ENCODE measurements at places on chromosomes 7 and 10.

DNA sequence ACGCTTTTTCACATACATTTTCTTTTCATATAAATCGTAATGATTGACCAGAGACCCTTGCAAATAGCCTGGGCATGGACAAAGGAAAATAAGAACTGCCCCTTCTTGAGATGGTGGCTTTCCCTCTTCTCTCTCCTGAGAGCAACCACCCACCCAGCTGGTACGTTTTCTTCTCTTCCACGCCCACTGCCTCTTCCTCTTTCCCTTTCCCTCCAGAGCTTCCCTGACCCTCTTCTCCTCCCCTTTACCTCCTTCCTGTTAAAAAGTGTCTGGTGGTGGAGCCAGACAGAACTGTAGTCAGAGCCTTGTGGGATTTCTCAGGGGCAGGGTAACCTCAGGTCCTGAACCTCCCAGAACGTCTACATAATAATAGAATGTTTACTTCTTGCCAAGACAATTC is 23.2 kb downstream of the GPR141 start:
- ATAC-seq: no peak

GRCh38 chr7:100435401-100436304 is 644 bp downstream of the PPP1R35 start:
- ATAC-seq: peak; percentile 28

DNA sequence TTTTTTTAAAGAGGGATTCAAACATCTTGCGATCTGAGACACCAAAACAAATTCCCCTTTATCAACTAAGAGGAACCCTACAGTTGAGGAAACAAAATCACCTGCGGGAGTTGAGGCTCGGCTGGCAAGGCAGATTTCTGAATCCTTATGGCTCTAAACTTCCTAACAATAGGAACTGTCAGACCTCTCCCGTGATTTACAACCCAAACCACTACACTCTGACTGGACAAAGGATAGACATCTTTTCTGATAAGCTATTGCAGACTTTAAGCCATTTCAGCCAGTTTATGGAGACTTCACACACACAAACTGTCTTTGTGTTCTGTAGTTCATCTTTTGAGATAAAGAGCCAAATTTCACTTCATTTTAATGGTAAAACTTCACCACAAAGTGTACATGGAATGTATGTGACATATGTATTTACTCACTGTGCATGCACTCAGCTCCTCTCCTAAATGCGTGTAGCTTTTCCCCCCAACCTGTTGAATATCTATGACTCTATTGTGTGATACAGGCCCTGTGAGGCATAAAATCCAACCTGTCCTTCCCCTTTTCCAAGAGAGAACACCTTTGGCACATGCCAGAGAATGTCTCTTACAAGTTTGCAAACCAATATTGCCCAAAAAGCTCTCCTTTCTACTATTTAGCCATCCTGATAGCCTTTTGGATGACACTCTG is 15.4 kb upstream of the TSPAN13 start:
- no peak for ATAC-seq

GRCh38 chr7:133664528-133664927 is 411.6 kb downstream of the EXOC4 start:
- no peak for ATAC-seq

DNA sequence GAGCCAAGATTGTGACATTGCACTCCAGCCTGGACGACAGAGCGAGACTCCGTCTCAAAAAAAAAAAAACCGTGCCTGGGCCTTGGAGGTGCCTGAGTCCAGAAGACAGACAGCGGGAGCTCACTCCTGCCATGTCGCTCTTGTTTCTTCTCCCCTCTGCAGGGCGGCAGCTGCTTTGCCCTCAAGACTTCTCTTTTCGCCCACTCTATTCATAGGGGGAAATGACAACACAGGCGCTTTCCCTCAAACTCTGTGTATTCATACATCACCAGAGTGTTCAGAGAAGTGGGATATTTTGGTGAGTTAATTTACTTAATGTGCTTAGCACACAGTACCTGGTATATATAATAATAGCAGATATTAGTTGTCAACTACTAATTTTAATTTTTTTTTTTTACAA is 44.5 kb downstream of the FOXK1 start:
- ATAC-seq: no peak

- no peak for ATAC-seq
Observed at GRCh38 chr10:126133906-126134656, 237.7 kb downstream of the FANK1 start.

DNA sequence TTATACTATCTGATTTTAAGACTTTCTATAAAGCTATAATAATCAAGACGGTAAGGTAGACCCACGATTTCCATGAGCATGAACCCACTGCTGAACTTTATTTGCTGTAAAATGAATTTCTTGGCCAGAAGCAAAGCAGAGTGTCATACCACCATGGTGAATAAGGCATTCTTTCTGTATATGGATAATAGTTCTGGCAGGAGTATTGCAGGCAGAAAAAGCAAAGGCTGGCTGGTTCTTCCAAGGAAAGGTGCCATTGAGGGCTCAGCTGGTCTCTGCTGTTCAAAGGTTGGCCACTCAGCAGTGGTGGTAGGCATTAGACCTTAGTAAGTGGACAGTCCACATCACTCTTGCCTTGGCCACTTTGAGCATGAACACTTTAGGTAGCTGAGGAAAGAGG is 104.1 kb upstream of the KCNMA1 start:
- no peak for ATAC-seq

DNA sequence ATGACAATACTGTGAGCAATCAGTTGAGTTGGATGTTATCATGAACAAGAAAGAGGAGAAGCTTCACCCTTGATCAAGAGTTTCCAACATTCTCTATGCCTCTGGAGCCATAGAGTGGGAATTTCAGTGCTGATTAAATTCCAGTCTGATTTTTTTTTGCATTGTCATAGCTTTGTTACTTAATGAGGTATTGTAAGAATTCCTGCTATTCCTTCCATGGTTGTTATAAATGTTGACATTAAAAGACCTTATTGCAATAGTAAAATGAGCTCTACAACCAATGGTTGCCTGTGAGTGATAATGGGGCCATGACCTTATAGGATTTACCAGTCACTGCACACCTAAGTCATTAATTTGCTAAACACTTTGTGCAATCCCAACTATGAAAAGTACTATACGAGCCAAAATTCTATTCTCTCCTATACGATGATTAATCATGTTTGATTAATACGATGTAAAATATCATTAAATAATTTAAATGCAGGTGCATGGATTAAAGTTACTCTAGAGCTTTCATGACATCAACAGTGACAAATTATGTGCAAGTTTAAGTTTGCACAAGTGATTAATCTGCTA is 353.2 kb upstream of the KLF6 start:
- no peak for ATAC-seq

GRCh38 chr7:107471292-107472070 is 1.6 kb downstream of the GPR22 start:
- ATAC-seq: no peak

DNA sequence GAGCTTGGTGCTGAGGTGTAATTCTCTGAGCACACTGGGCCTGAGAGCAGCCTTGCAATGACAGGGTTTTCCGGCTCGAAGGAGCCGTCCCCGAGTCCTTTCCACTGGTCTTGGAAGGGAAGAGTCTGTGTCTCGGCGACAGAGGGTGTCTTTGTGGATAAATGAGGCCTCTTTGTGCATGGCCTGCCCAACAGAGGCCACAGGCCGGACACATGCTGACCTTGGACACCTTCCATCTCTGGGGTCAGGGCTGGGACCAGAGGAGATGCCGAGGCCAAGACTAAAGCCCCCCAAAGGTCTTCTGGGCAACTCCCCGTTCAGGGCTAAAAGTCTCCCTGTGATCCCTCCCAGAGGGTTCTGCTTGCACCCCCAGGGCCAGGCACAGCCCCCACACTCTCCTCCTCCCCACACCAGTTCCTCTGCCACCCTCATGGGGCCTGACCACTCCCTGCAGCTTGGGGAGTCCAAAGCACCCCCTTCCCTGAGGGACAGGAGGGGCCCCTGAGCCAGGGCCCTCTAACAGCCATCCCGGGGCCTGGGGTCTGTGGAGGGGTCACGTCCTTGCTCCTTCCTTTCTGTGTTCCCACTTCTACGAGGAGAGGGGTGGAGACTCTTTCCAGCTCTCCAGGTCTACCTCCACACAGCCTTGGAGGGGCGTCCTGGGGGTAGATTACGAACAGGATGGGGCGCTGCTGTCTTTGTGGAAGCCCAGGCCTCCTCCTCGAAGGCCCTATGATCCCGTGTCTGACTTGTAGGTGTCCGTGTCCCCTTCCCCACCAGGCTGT is 130.6 kb upstream of the FAM20C start:
- ATAC-seq: no peak

- ATAC-seq: no peak
Observed at GRCh38 chr7:150957133-150958020, 20.7 kb downstream of the KCNH2 start.

- ATAC-seq: no peak
Observed at GRCh38 chr10:44366941-44367630, 17.8 kb downstream of the CXCL12 start.

DNA sequence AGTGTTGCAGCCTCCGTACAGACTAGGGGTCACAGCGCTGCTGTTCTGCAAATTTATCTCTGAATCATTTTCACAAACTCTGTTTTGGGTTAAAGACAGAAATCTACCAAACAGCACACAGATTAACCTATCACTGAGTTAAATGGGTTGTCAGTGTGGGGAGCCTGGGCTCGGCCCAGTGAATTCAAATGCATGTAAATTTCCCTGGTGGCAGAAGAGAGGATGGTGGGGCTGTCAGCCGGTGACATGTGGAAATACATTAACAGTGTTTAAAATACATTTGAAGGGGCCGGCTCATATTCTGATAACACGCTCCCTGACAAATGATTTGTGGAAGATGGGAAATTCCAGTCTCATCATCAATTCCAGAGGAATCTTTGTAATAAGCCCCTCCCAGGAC is 309.6 kb upstream of the MKI67 start:
- no peak for ATAC-seq

GRCh38 chr7:145151676-145152075 is 315.8 kb upstream of the TPK1 start:
- no peak for ATAC-seq

DNA sequence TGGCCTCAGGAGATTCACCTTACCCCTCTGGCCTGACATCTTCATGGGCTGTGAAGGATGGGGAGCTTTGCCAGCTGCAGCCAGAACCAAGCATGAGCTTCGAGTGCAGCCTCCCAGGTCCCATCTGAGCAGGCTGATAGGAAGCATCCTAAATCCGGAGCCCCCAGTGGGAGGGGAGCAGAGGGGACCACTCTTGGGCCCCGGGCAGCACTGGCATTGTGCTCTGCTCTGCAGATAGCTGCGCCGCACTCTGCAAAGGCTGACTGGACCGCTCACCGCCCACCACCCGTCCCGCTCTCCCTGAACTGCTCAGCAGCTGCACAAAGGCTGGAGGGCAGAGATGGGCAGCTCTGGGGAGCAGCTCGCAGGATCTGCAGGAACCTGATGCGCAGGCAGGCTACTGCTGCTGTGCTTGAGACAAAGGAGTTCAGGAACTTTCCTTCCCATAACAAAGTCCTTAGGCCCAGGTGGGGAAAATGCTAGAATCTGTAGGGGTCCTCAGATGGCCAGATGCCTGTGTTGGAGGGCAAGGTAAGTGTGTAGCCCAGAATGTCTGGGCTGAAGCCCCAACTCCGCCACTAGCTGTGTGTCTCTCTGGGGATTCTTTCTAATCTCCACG is 51.8 kb downstream of the ARHGAP22 start:
- ATAC-seq: no peak

GRCh38 chr10:49628599-49628998 is 14.8 kb downstream of the CHAT start:
- no peak for ATAC-seq

GRCh38 chr10:75655791-75656451 is 224.5 kb downstream of the LRMDA start:
- ATAC-seq: no peak

- ATAC-seq: no peak
Observed at GRCh38 chr10:110822035-110822711, 49.6 kb upstream of the PDCD4 start.

DNA sequence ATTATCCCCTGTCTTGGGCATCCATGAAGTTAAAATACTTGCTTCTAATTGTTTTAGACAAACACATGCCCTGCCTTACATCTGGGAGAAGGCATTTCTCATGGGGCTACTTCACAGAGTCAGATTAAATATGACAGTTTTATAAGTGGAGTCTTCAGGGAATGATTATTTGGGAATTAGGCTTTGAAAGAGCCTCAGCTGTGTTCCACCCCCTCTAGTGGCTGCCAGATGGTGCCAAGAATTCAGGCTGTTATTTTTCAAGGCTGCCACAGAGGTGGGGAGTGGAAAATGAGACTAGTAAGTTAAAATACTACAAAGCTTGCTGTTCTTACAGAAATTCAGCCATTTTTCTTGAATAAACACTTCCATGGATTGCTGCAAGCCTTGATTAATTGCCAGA is 45.8 kb upstream of the DNAH11 start:
- ATAC-seq: no peak

DNA sequence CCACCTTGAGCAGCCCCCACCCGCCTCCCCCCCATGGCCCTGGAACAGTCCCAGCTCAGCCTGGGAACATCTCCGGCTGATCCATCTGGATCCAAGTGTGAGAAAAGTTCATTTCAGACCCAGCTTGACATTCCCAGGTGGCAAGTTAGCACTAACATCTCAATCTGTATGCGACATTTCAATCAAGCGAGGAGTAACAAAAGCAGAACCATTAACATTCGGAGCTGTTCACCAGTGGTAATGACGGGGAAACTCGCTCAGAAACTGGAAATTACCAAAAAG is 65.4 kb downstream of the PAX2 start:
- no peak for ATAC-seq

GRCh38 chr7:17405786-17406185 is 107.3 kb downstream of the AHR start:
- no peak for ATAC-seq

DNA sequence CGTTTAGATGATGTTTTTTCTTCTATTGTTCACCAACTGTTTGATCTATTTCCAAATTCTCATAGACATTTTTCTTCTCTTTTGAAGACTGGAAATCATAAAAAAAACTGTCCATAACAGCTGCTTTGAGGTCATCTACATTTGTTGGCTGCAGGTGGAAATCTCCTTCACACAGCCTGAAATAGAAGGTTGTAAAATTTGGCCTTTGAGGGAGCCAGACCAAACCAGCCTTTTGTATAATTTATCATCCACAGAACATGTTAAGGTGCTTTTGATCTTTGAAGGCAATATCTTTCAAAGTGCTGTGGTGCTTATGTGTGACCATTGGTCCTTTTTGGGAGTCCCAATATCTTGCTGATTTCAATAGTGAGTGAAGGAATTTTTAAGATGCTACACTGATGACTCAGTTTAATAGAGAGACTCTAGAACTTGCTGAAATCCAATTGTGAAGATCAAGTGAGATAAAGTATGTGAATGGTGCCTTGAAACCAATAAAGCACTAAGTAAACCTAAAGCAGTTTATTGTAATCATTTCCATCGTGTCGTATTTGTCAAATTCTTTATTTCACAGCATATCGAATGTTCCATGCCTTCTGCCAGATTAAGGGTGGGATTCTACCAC is 5.4 kb downstream of the FERD3L start:
- no peak for ATAC-seq

All from activated CD4-positive, CD25-positive, alpha-beta regulatory T cell treated with anti-CD3 and anti-CD28 coated beads, Interleukin-2, amount 50 U/mL, for 24 hours (primary cell).